ENCODE measurements at places on chromosomes 3 and 15.

- no peak for DNase-seq
Measured at GRCh38 chr15:41566121-41566885, 7.3 kb downstream of the TYRO3 start.

DNA sequence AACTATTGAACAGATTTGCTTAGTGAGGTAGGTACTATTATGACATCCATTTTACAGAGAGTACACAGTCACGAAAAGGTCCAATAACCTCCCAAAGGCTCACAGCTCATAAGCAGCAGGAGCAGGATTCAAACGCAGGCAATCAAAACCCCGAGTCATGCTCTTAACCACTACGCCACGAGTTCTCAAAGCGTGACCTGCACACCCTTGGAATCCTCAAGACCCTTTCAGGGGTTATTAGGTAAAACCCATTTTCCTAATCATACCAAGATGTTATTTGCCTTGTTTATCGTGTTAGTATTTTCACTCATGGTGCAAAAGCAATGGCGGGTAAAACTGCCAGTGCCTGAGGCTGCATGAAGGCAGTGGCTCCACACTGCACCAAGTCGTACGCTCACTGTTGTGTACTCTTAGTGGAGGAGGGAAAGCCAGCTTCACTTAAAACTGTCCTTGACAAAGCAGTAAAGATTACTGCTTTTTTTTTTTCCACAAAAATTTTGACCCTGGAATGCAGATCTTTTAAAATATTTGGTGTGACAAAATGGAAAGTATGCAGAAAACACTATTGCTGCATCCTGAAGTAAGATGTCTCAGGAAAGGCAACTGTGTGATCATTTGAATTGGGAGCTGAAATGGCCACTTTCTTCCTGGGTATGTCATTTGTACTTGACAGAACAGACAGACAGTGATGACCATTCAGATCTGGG is 96.1 kb downstream of the IGF2BP2 start:
- DNase-seq: no peak

DNA sequence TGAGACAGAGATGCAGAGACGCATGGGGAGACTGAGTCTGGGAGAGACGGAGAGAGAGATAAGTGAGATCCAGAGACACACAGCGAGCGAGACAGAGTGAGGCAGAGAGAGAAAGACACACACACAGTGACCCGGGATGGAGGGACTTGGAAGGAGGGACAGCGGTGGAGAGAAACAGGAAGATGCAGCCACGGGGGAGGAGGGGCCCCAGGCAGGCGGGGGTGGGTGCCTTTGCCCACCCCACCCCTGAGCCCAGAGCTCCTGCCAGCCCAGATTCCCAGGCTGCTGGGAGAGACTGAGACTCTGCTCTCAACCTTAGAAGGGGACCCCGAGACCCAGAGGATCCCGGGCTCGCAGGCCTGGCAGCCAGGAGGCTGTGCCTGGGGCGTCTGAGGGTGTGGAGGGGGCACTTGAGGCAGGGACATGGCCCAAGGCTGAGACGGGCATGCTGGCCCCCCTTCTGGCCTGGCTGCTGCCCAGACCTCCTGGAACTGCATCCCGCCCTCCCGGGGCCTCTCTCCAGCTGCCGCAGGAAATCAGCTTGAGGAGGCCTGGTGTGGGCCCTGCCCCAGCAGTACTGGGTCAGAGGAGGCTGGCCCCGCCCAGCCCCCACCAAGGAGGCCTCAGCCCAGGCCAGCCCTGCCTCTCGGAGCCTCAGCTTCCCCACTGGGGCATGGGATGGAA is 18.1 kb downstream of the H1-8 start:
- no peak for DNase-seq

DNA sequence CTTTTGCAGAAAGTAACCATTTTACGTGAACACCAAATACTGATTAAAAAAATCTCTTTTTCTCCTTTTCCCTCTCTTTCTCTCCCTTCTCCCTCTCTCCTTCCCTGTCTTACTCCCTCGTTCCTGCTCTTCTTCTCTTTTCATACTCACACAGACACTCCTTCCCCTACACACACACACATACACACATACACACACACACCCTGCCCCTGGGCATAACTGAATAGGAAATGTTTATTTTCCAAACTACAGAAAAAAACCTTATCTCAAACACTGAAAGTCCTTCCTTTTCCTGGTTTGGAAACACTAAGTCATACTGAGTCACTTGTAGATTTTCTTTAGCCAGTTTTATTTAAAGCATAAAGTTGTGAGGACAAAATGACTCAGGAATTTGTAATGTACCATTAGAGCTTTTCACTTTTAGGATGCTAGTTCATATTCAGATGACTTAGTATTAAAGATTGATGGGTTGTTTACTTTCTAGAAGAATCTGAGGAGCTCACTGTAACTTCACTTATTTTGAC is 62.4 kb downstream of the MBNL1 start:
- no peak for DNase-seq

DNA sequence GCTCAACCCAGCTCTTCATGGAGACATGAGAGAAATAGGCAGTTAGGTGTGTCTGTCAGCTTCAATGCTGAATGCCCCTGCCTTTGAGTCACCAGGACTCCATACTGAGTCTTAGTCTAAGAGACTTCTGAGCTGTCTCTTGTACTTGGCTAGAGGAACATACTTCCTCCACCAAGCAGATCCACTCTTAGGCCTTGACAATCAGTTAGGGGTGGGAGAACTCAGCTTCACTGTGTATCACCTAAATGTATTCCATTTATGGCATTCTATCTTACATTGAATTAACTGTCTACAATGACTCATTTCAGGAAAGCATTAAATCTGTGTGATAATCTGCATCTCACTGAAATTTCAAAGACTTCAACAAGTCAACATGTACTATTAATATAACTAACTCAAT is 66.0 kb downstream of the STAC start:
- no peak for DNase-seq

DNA sequence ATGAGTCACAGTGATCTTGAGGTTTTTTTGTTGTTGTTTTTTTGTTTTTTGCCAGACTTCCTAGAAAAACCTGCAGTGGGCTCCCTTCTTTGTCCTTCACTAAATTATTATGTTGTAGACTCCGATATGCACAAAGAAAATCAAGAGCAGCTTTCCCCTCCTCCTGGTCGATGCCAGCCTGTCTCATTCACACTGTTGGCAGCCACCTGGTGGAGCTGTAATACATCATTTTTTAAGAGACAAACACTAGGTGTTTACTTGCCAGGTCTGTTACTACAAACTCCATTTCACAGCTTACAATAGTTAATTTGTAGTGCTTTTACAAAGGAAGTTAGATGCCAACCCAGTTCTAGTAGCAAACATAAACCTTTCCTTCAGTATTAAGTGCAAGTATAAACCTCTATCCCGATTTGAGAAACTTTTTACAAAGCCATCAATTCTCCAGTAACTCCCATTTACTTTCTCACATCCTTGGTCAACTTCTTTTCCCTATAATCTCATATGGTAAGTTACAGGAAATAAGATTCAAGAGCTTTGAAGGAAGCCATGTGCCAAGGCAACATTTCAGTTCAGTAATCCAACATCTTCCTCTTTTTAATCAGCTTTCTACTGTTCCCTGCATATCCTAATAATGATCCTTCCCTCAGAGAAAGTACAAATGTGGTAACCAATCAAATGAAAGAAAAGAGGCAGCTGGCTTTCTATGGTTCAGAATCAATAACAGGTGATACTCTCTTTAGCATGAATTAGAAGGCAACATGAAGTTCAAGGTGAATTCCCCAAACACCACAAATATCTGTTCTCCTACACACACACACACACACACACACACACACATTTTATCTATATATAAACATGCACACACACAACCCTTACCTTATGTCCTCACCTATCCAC is 14.0 kb downstream of the AAGAB start:
- no peak for DNase-seq

DNA sequence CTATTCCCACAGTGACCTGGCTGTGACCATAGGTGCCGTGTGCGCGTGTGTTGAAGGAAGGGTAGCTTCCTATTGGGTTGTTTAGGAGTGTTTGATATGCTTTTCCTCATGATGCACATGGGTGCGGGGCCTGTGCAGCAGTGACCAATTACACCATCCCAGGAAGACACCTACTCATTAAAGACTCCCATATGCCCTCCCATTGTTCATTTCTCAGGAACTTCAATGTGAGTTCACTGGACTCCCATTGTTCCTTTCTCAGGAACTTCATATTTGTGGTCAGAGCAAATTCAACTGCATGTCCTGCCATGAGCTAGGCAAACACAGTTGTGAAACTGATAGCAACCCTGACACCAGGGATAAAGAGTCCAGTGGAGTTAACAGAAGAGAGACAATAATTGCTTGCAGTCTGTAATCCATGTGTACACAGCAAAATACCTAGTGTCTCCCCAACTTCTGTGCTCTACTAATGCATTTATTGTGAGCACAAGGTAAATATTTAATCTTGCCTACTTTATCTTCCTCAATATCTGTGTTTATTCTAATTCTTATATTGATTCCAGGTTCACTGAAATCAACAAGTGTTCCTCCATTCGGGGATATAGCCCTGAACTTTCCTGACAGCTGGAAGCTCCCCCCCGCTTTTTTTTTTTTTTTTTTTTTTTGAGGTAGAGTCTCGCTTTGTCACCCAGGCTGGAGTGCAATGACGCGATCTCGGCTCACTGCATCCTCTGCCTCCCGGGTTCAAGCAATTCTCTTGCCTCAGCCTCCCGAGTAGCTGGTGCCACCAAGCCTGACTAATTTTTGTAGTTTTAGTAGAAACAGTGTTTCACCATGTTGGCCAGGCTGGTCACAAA is 57.5 kb upstream of the GCNT3 start:
- no peak for DNase-seq

DNA sequence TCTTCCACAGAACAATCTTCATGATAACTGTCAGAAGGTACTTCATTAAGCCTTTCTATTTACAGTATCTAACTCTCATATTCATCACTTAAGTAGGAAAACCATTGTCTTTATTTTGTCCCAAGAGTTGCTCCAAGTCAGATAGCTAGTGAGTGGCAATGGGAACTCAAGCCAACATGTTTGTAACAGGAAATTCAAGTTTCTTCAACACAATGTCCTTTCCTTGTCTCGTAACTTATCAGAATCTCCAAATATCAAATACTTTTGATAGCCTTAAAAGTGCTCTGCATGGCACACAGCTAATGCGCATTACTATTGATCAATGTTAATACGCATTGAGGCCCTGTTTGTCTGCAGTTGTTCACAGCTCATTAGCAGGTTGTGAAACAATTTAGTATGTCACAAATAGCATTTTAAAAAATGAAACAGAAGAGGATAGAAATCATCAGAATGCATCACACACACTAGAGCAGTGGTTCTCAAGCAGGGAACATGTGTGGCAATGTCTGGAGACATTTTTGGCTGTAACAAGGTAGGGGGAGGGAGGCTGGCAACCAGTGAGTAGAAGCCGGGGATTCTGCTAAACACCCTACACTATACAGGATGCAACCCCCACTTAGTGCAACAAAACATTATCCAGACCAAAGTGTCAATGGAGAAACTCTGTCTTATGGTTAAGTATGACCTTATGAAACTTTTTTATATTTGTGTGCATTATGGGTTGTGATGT is 27.5 kb downstream of the BTLA start:
- no peak for DNase-seq

DNA sequence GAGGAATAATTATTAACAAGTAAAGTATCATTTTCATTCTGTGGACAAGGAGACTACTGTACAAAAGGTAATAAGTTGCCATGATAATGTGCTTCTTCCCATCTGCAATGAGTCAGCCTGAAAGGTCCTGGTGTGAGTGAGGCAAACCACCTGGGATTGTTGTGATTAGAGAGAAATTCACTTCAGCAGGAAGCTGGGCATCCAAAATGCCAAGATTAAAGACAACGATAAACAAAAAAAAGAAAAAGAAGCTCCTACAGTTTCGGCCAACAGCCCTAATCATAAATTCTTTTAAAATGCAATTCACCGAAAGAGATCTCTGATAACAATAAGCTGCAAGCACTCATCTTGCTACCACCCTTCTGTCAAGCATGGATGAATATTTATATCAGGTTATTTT is 507.8 kb downstream of the TUSC7 start:
- DNase-seq: no peak

GRCh38 chr3:52532838-52533622 is 627 bp downstream of the NT5DC2 start:
- DNase-seq: peak; percentile 17

DNA sequence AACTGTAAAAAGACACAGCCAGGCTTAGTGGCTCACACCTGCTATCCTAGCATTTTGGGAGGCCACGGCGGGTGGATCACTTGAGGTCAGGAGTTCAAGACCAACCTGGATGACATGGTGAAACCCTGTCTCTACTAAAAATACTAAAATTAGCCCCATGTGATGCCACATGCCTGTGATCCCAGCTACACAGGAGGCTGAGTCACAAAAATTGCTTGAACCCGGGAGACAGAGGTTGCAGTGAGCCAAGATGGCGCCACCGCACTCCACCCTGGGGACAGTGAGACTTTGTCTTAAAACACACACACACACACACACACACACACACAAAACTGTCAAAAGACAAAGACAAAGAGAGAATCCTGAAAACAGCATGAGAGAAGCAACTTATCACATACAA is 18.0 kb downstream of the SPCS1 start:
- no peak for DNase-seq

- DNase-seq: no peak
Measured at GRCh38 chr3:172669021-172669420, 41.8 kb downstream of the NCEH1 start.

DNA sequence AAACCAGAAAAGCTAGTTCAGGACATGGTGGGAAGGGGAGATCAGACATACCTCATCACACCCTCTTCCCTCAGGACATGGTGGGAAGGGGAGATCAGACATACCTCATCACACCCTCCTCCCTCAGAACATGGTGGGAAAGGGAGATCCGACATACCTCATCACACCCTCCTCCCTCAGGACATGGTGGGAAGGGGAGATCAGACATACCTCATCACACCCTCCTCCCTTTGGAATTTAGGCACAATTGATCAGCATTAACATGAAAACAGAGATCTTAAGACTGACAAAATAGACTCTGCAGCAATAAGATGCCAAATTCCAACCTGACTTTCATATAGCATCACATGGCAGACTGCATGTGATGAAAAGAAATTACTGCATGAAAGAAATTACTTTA is 412.7 kb upstream of the ZNF717 start:
- DNase-seq: no peak

GRCh38 chr3:162998205-162998604 is 1501.6 kb downstream of the OTOL1 start:
- DNase-seq: no peak

DNA sequence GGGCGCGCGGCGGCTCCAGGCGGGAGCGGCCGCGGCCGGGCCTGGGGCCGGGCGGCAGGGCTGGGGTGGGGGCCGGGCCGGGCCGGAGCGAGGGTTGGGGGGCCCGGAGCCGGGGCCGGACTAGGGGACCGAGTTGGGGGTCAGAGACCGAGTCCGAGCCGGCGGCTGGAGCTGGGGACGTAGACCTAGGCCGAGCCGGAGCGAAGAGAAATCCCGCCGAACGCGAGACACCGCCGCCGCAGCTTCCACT is 37.3 kb downstream of the HMCES start:
- no peak for DNase-seq
